ENCODE measurements at places on chromosomes 3 and 15.

GRCh38 chr15:96046620-96047240, 283.8 kb upstream of the NR2F2 start:
- no peak for DNase-seq

DNA sequence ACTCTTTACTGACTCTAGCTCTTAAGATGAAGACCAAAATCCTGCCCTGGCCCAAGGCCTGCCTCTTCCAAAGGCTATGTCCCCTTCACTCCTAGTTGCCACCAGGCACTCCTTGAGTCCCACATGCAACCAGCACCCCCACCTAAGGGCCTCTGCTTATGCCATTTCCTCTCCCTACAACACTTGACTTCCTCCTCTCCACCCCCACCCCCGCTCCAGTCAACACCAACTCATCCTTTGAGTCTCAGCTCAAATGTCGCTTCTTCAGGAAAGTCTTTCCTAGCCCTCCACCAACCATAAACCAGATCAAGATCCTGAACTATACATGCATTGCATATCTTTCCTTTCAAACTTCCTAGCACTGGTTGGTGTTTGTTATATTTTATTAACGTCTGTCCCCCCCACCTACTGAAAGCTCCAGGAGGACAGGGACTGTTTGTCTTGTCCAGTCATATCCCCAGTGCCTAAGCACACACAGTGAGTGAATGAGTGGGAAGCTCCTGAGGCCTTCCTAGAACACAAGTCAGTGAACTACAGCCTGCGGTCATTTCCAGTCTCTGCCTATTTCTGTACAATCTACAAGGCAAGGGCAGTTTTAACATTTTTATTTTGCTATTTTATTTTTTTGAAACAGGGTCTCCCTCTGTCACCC, 7.3 kb downstream of the TBC1D2B start:
- no peak for DNase-seq

DNA sequence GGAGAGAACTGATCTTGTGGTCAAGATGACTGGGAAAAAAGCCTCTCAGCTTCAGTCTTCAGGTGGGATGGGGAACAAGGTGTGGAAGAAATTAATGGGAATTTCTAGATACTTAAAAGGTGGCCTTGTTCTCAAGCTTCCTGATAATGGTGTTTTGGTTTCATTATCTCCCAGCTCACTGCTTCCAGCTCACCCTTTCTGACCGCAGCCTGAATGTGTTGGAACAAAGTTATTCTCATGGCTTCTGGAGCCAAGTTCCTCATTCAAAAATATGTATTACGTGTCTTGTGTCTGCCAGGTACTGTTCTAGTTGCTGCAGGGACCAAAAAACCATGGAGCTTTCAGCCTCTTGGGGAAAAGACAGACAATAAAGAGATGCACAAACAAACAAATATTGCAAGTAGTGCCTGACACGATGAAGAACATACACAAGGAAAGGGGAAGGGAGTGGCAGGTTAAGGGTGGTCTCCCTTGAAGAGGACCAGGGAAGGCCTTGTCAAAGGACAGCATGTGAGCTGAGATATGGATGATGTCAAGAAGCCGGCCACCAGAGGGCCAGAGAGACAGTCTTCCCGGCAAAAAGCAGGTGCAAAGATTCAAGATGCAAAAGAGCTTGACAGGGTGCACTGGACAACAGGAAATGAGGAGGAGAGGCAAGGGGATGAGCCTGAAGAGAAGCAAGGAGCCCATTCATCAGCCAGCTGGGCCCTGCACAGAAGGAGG, 35.5 kb downstream of the ARRDC4 start:
- no peak for DNase-seq

DNA sequence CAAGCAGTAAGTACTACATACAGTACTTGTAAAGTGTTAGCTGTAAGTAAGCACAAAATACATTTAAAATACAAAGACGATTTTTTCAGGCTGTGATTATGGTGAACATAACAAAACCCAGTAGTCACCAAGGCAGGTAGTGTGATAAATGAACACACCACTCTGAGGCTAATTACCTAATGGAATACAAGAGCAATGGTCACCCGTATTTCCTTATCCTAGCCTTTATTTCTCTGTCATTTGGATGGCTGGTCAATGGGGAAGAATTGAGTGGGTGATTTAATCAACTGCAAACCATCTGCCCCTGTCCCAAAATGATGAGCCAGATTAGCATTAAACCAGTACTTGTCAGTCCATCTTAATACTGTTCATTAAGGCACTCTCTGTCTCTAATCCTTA, 89.2 kb upstream of the CGNL1 start:
- DNase-seq = no peak

- no peak for DNase-seq
Observed at GRCh38 chr15:60004846-60005351, 788 bp downstream of the FOXB1 start.

- no peak for DNase-seq
Observed at GRCh38 chr15:93036951-93037819, 51.8 kb downstream of the RGMA start.

GRCh38 chr3:77869423-77869822, 829.5 kb downstream of the ROBO2 start:
- DNase-seq = no peak

DNA sequence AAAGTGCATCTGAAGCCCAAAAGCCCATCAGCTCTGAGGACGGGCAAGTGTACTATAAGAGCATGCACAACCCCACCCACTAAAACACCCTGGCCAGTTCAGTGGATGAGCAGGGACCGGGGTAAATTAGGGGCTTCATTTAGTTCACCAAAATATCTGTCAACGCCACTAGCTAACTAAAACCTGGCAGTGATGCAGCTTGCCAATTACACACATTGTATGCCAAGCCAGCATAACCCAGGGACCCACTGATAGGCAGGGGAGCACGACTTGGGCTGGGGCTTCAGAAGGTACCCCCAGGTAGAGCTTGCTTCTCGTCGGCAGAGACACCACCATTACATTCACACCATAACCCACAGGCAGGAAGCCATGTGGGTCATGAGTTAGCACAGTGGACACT, 47.0 kb downstream of the PTPN23 start:
- no peak for DNase-seq

- DNase-seq = no peak
Observed at GRCh38 chr3:127997961-127998360, 54.3 kb upstream of the SEC61A1 start.

GRCh38 chr3:160384639-160385318, 14.2 kb downstream of the IFT80 start:
- DNase-seq = no peak

DNA sequence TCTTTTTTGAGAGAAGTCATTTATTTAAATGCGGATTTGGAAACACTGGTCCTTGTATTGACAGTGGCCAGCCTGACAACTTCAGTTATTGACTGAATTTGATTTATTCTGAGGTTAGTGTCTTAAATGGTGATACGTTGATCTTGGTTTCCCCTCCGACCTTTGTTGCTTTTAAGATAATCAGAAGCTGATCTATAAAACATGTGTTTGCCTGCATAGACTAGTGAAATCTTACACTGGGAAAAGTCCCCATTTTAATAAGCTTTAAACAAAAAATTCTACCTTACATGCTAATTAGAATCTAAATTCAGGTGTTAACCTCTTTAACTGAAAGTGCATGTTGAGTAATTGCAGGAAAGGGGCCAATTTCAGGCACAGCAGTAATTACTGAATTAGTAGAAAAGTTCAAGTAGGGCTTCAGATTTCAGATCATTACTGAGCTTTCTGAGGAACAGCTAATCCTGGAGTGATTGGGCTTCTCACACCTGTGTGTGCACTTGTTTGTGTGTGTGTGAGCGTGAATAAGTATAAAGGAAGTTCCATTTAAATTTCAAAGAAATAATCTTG, 221.4 kb downstream of the SOX2 start:
- DNase-seq = no peak

GRCh38 chr3:24598695-24599470, 104.2 kb upstream of the THRB start:
- no peak for DNase-seq

GRCh38 chr3:140555666-140556065, 122.2 kb upstream of the TRIM42 start:
- no peak for DNase-seq

- DNase-seq = no peak
Observed at GRCh38 chr3:11140030-11140712, 14.1 kb upstream of the HRH1 start.

DNA sequence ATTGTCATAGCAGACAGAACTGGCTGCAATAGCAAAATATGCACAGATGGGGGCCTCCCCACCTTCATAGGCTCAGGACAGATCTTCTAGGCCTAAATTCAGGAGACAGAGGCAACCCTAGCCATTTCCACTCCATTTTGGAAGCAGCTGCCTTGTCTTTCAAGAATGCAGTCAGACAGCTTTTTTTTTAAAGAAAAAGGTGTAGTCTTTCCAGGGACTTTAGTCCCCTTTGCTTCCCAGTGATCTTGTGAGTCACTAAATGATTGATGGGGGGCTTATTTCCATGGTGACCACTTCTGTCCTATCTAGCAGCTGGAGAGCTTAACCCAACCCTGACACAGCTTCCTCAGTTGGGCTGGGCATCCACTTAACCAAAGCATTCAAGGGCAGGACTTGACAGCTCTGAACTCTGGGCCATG, 165.9 kb downstream of the TPRG1 start:
- no peak for DNase-seq

GRCh38 chr3:39548282-39548681, 80.8 kb downstream of the MOBP start:
- no peak for DNase-seq

GRCh38 chr3:166955201-166955939, 424.7 kb downstream of the ZBBX start:
- no peak for DNase-seq

- DNase-seq = no peak
Observed at GRCh38 chr15:65305776-65306175, 1.3 kb downstream of the RNU5B-1 start.

DNA sequence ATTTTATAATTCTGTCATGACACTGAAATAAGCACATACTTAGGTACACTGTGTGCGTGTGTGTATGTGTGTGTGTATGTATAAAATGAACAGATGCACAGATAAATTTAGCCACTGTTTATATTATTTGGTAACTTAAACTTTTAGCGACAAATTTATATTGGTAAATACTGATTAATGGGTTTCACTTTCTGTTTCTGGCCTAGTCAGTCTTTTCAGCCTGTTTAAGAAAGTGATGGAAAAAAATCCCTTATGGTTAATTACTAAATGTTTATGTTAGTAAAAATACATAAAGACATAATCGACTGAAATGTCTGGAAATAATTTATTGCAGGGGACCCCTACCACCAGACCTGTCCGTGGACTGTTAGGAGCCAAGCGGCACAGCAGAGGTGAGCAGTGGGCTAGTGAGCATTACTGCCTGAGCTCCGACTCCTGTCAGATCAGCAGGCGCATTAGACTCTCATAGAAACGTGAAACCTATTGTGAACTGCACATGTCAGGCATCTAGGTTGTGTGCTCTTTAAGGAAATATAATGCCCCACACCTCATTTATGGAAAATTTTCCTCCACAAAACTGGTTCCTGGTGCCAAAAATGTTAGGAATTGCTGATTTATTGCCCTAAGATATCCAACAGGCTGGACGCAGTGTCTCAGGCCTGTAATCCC, 717.4 kb downstream of the SI start:
- no peak for DNase-seq

- no peak for DNase-seq
Observed at GRCh38 chr15:99998661-99999101, 265.4 kb upstream of the LYSMD4 start.

- no peak for DNase-seq
Observed at GRCh38 chr3:88336894-88337293, 187.1 kb downstream of the C3orf38 start.

GRCh38 chr15:67550522-67550921, 8.0 kb downstream of the MAP2K5 start:
- DNase-seq = no peak

DNA sequence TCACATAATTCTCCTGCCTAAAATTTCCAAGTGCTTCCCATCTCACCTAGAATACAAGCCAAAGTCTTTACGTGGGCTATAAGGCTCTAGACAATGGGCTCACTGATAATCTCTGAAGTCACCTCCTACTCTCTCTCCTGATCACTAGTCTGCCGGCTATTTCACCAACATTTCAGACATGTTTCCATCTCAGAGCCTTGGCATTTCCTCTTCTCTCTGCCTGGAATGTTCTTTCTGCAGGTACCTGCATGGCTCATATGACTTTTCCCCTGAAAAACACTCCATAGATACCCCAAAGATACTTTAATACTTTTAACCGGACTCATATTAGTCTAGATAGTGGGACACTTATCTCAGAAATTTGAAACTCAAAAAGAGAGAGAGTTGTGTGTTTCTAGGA, 32.7 kb downstream of the CD200 start:
- DNase-seq = no peak

DNA sequence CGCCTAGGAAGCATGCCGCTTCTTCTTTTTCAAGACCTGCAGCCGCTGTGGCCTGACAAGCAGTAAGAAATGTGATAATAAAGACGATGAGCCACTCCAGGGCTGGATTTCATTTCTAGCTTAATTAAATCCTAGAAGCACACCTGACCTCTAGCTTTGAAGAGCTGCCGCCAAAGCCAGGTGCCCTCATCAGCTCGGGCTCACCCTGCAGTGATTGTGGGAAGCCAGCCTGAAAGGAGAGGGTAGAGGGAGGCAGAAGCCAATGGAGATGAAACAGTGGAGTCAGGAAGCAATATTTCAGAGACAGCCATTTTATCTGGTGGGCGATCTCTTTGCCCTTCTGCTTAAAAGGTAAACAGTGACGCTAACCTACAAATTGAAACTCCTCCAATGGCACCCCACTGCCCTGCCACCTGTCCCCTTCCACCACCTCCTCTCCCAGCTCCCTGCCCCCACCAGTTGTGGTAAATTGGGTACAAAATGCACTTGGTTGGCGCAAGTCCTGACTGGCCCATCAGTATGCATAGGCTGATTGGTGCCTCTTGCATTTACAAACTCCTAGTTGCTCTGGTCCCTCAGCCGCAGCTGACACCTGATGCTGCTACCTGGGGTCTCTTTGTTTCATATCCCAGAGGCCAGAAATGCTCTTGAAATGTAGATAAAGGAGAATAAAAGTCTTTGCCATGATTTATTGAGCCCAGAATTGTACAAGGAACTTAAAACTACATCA, 385.3 kb downstream of the PDCD6IP start:
- no peak for DNase-seq

DNA sequence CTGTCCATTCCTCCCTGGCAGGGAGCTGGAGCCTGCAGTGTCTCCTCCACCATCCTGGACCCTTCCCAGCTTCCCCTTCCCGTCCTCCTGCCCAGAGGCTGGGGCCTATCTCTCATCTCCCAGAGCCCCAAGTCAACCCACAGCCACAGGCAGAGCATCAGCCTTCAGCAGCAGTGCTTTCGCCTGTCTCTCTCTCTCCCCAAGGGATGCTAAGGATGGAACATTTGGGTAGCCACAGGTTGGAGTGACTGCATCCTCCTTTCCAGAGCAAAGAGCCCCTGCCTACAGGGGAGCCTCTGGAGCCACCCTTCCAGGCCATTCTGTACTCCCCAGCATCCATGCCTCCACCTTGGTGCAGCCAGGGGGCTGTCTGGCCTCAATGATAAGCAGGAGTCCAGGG, 4.2 kb downstream of the PLCB2 start:
- no peak for DNase-seq

- DNase-seq = no peak
Observed at GRCh38 chr3:66317750-66318376, 97.1 kb downstream of the SLC25A26 start.

- no peak for DNase-seq
Observed at GRCh38 chr3:171420667-171421066, 39.5 kb downstream of the TNIK start.

- DNase-seq = no peak
Observed at GRCh38 chr15:57762302-57762701, 55.8 kb downstream of the POLR2M start.
